DMS53 (cell line): ENCODE measurements at places on chromosomes 2 and 18.
A peak's percentile ranks its signal among the peaks of the same experiment; 100 is the strongest.

GRCh38 chr2:137467246-137467862 is 496.9 kb upstream of the HNMT start:
- peak; percentile 46 for DNase-seq

- no peak for DNase-seq
Observed at GRCh38 chr2:69238449-69239031, 148.5 kb downstream of the GFPT1 start.

- DNase-seq, result no peak
Observed at GRCh38 chr18:44815108-44815507, 134.4 kb downstream of the SETBP1 start.

- no peak for DNase-seq
Observed at GRCh38 chr2:145759228-145759915, 1239.5 kb upstream of the ZEB2 start.

- DNase-seq, result peak; percentile 14
Observed at GRCh38 chr2:64970495-64970894, 18.7 kb upstream of the SLC1A4 start.

DNA sequence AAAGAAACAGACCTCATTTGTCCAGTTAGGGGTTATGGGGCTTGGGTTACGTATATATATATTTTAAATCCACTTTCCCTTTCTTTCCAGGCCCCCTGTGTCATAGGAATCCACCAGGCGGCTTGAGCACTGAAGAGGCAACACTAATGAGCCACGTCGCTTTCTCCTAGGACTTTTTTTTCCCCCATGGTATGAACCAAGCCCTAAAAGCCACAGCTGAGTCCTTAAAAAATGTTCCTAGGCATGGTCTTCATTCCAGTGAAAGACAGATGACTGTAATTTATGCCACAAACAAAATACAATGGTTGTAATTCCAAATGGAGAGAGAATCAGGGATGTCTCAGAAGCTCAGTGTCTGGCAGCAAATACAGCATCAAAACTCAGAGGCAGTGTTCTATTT is 146.8 kb downstream of the EPHA4 start:
- DNase-seq, result no peak

DNA sequence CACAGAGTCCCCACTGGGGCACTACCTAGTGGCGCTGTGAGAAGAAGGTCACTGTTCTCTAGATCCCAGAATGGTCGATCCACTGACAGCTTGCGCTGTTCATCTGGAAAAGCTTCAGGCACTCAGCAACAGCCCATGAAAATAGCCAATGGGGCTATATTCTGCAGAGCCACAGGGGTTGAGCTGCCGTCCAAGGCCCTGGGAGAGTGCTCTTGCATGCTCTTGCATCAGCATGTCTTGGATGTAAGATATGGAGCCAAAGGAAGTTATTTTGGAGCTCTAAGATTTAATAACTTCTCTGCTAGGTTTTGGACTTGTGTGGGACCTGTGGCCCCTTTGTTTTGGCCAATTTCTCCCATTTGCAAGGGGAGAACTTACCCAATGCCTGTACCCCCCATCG is 164.7 kb upstream of the HNMT start:
- no peak for DNase-seq

GRCh38 chr2:70901227-70902066 is 34.3 kb upstream of the ATP6V1B1 start:
- peak; percentile 78 for DNase-seq

- peak; percentile 96 for DNase-seq
Observed at GRCh38 chr2:222709191-222709891, 37.9 kb downstream of the MOGAT1 start.

DNA sequence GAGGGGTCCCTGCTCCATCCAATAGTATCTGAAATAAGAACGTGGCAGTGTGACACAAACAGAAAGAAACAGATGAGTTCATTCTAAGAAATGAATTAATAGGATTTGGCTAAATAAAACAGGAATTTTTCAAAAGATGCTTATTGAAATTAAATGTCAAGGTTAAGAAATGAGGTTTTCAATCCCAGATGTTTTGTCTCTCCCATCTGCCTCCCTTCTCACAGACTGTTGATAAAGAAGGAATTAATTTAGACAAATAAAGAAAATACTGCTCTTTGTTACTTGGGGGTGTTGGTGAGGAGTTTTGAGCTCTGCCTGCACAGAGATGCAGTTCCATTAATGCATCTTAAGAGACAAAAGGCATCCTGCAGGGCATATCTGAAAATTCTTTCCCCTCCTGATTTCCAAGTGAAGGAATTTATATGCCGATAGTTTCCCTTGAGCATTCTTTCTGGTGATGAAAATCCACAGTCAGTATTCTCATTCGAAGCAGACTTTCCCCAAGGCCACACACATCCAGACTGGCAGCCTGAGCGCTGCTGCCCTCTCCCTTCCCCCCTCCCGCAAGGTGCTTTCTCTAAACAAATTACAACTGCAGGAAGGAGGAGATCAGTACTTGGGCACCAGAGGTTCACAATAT is 385.4 kb upstream of the RND3 start:
- DNase-seq, result no peak

DNA sequence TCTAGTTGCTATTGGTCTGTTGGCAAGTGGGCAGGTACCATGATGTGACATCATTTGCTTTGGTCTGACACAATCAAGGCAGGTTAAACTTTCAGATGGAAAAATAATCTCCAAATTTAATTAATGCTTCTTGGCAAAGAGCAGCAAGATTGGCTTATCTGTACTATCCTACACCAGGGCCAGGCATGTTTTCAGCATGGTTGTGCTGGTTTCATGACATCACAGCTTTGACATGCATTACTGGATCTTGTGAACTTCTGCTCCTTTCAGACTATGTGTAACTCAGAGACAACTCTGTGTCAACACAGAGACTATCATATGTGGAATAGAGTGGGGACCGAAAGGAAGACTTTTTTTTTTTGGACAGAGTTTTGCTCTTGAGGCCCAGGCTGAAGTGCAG is 520.5 kb downstream of the TDRD15 start:
- DNase-seq, result no peak

GRCh38 chr2:60641811-60642788 is 88.6 kb upstream of the BCL11A start:
- peak; percentile 76 for DNase-seq

DNA sequence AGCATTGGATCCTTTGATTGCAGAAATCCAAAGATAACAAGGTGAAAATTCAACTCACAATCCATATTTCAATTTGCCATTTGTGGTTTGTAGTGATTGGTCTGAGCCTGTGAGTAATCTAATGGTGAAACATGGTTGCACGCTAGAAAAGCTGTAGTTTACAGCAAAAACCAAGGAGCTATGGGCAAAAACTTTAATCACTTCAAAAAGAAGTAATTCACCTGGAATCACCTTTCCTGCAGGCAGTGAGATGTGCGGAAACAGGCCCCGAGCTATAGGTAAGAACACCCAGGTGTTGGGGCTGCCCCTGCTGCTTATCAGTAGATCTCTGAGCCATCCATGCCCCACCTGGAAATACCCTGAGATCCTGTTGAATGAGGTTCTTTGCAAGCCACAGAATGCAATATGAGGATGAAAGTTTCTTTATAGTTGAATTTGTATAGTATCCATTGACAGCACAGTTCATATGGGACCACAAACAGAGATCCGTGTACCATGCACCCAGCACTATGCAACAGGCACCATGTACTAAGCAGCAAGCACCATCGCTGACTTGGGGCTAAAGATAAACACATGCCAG is 208.2 kb downstream of the SPP2 start:
- no peak for DNase-seq

- no peak for DNase-seq
Observed at GRCh38 chr2:95362486-95362885, 40.0 kb upstream of the FAHD2A start.

DNA sequence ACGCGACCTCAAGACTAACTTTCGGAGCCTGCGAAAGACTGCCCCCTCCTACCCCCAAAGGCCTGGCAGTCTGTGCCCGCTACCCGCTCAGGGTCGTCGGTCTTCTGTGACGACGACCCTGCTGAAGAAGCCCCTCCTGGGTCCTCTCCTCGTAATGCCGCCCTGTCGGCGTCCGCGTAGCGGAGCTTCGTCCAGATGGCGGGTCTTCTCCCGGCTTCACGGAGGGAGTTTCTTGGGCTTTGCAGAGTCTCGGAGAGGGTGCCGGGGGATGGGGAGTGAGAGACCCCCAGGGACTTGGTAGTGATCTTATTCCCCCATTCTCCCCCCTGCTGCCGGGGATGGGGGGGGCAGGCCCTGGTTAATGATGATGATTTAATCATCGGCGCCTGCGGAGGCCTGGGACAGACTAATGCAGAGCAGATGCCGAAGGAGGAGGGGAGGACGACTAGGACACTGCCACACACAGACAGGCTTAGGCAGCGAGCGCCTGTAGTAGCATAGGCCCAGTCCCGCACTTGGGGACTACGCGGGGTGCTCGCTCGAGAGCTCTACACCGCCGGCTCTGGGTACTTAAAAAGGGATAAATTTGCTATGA is 528 bp upstream of the PCGF1 start:
- DNase-seq, result peak; percentile 75

GRCh38 chr2:132462236-132462635 is 45.6 kb downstream of the GPR39 start:
- DNase-seq, result no peak

DNA sequence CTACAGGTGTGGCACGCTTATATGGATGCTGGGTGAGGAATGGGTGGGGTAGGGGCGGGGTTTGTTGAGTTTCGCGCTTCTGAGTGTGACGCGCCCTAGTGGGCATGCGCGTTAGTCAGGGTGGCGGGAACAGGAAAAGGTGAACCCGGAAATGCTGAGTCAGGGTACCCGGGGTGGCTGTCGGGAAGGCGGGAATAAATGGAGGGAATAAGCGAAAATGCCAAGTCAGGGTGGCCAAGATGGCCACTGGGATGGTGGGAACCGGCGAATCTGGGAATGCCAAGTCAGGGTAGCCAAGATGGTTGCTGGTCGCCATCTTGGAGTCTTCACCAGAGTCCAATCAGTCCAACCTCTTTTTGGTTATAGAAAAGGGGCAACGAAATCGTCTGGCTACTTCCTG is 585.0 kb downstream of the SUCLG1 start:
- DNase-seq, result no peak

GRCh38 chr2:235095569-235095968 is 143.8 kb downstream of the SH3BP4 start:
- peak; percentile 12 for DNase-seq

DNA sequence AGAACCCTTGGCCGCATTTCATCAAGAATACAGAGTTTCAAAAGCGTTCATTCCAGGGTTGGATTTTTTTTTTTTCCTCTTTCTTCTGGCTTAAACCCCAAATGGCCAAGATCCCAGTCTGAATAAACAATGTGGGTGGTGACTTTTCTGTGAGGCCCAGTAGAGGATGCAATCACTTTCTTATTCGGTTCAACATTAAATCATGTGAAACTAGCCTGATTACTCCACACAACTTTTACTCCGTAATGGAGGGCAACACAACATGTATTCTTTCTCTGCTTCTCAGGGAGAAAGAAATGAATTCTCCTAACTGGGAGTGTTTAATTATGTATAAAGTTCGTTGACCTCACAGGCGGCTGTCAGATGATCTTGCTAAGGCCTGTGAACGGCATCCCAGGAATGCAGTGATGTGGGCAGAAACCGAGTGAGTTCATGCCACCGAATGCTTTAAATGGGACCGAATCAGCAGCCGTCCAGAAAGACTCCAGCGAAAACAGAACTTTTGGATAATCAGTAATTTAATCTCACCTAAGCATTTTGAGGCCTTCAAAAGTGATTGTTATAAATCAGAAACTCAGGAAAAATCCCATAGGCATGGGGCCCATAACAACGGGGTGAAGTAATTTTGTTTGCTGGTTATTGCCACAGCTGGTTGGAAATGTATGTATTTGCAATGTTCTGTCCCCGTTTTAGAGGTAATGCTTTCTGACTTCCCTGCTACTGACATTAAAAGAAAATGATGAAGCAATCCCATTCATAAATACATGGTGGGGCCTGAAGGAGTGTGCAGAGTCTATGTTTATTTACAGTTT is 81.5 kb downstream of the BCL2 start:
- DNase-seq, result no peak

GRCh38 chr18:64882896-64883295 is 734.0 kb upstream of the LINC00305 start:
- DNase-seq, result peak; percentile 90

DNA sequence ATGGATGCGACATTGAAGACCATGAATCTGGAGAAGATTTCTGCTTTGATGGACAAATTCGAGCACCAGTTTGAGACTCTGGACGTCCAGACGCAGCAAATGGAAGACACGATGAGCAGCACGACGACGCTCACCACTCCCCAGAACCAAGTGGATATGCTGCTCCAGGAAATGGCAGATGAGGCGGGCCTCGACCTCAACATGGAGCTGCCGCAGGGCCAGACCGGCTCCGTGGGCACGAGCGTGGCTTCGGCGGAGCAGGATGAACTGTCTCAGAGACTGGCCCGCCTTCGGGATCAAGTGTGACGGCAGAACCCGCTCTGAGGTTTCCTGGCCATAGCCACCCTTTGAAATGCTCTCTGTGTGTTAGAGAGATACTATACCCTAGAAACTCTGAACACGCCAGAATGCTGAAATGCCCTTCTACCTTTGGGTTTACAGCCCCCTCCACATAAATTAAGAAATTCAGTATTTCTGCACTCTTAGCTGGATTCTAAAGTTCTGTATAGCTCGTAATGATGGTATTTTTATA is 659 bp downstream of the CHMP1B start:
- DNase-seq, result peak; percentile 81

DNA sequence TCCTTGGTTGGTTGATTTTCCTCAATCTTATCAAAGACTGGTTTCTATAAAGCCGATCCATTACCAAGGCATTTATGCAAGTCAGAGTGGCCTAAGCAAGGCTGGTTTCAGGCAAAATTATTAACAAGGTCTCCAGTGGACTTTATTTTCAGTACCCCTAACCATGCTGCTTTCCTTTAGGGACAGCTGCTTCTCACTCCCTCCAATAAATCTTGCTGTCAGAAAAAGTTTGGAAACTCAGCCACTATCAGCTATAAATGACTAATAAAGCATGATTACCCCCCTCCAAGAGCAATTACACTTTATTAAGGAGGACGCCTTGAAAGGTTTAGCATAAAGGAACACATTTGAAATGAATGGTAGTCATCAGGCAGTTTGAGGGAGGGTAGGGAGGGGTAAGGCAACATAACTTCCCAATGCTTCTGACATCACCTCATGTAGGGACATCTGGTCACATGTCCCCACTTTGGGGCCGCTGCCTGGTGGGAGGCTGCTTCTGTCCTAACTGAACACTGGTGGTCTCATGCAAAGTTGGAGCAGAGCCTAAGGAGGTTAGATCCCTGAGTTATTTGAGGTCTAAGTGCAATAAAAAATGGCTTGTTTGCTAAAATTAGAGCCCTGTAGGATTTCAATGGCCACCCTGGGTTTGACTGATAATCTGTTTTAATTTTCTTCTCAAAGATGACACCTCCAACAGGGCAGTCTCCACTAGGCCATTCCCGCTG is 58.0 kb upstream of the TMEM178A start:
- no peak for DNase-seq
